C1 segment of cervical spinal cord (tissue), 14 donors: ENCODE measurements at places on chromosomes 7 and 10.

- DNase-seq = no peak
These were observed 395.5 kb upstream of the POM121L12 start for GRCh38 chr7:52639981-52640380.

DNA sequence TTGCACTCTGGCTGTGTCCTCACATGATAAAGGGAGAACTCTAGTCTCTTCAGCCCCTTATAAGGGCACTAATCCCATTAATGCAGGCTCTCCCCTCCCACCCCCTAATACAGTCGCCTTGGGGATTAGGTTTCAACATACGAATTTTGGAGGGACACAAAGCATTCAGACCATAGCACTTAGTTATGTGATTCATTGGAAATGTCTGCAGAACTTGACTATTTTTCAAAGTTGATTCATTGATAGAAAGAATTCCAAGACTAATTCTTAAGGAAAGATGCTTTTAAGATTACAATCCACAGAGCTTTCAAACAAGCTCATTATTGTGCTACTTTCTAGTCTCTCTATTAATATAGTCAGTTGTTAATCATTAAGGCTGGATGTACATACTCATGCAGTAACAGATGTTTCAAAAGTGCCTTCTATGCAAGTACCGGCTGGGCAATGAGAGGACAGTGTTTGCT is 85.3 kb upstream of the RPA3 start:
- no peak for DNase-seq

- DNase-seq = no peak
These were observed 436.3 kb upstream of the NPVF start for GRCh38 chr7:25664593-25664992.

GRCh38 chr7:99848420-99849216 is 20.8 kb downstream of the CYP3A43 start:
- no peak for DNase-seq

GRCh38 chr10:68981074-68981473 is 7.5 kb upstream of the KIFBP start:
- no peak for DNase-seq

DNA sequence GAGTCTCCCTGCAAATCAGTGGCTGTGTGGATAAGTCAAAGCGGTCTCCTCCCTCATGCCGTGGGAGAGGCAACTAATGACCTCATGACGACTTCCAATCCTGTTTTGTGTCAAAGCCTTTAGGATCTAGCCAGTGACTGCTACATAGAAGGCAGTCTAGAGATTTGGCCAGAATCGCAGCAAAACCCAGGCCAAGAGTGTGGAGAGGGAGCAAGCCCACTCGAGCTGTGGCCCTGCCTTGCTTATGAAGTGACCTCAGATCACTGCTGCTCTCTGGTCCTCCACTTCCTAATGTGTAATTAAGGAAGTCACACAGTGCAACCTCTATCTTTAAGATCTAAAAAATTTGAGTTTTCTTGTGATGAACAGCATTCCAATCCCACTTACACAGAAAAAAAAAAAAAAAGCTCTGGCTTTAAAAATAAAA is 296.7 kb upstream of the KLF6 start:
- no peak for DNase-seq

DNA sequence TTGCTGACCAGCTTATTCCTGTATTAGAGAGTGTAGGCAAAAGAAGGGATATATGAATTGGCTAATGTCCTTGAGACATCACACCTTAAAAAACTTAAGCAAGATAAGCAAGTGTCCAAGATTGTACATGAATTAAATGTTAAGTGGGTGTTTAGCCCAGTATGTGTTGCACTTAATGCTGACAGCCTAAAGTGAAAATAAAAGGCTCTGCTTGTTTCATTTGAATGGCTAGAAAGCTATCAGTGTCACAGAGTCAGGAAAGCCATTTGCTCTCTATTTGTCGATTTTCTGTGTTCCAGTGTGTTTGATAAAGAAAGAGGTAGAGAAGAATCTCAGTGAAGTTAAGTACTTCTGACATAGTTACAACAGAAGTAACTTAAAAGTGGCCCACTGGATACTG is 744.9 kb downstream of the ANKRD7 start:
- no peak for DNase-seq
